ENCODE measurements at places on chromosomes 2 and 18.

DNA sequence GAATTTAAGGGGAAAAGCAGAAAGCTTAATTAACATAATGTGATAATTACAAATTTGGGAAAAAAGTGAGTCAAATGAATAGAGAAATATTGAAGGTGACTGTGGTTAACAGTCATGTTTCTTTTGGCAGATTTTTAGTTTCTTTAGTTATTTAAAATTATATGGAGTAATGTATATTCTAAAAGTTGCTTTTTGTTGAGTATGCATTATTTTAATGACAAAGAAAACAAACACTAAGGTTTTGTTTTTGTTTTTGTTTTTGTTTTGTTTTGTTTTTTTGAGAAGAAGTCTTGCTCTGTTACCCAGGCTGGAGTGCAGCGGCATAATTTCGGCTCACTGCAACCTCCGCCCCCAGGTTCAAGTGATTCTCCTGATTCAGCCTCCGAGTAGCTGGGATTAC is 30.3 kb upstream of the MTCL1 start:
- no peak for DNase-seq

DNA sequence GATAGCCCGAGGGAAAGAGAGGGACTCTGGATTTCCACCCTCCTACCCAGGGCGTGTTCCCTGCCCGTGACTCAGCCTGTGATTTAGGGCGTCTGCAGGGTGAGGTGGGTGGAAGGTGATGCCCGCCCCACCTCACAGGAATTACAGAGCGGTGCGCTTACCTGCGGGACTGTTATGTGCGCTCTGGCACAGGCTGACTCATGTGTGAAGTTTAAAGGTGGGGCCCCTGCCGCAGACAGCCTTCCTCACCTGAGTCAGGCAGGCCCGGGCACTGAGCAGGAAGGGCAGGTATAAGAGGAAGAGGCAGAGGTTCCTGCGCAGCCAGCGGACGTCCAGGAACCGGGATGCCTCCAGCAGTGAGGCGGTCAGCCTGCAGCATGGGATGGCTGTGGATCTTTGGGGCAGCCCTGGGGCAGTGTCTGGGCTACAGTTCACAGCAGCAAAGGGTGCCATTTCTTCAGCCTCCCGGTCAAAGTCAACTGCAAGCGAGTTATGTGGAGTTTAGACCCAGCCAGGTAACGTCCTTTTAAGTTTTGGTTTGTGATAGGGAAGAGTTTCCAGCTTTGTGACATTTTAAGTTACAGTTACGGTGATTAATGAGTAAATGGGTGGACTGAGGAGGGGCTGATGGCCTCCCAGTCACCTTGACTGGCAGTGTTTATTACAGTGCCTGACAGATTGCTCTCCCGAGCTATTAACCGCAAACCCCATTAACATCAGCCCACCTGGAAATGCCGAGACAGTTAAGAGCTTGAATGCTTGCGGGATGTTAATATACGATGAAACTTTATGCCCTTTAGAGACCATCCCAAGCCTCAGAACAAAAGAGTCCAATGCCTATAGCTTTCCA is 141.6 kb upstream of the TTC39C start:
- DNase-seq, result peak; percentile 39

DNA sequence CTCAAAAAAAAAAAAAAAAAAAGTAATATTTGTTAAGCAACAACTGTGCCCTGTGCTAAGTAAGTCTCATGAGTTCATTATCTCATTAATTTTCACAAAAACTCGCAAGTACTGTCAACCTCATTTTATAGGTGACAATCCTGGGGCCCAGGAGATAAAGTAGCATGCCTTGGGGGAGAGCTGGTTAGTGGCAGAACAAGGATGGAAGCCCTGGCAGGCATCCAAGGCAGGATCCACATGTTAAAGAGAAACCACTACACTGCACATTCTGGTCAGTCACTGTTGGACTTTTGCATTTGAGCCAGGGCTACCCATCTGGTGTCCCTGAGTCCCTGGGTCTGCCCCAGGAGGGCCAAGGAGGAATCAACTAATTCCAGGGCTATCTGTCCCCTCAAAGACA is 54.6 kb downstream of the ZFP36L2 start:
- DNase-seq, result no peak

DNA sequence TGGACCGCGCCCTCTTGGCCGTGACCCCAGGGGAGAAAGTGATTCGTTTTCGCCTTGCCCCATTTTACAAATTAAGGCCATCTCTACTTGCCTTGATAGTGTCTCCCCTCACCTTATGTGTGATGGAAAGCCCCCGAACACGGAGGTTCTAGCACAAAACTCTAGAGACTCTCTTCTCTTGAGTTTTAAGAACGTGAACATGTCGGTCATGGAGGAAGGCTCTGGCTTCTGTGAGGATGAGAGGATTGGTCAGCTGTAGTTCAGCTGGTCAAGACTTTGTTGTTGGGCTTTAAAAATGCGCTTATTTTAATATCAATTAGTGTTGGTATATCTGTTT is 828 bp downstream of the DYNC1I2 start:
- no peak for DNase-seq

GRCh38 chr2:181627545-181627944 is 29.4 kb downstream of the CERKL start:
- no peak for DNase-seq

- DNase-seq, result no peak
These were observed 740.4 kb upstream of the CELF4 start for GRCh38 chr18:38305961-38306360.

DNA sequence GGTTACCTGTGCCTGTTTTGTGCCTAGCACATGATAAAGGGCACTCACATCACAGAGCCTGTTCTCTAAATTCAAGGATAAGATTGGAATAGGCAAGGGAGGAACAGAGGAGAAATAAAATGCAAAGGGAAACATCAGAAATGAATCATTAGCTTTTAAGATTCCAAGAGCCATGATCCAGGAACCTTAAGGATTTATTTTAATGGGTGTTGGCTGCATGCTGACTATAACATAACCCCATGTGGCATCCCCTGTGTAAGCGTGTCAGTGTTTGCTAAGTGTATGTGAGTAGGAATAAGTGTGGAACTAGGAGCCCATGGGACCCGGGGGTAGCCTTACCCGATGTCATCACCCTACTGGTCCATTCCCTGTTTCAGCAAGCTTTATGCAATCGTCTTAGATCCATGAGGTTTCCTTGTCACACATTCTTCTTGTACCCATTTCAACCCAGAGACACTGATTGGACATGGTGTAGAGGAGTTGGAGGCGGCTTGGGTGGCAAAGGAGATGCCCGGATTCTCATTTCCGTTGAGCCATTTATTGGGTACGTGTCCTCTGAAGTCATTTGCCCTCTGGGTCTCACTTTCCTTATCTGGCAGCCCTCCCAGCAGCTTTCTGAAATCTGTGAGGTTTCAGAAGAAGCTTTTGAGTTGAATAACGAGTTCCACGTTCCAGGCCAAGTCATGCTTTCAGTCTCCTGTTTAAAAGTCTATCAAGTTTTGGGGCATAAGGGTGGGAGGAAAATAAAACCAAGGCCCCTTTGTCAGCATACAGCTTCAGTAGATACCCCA is 117.0 kb downstream of the MGAT5 start:
- DNase-seq, result no peak

DNA sequence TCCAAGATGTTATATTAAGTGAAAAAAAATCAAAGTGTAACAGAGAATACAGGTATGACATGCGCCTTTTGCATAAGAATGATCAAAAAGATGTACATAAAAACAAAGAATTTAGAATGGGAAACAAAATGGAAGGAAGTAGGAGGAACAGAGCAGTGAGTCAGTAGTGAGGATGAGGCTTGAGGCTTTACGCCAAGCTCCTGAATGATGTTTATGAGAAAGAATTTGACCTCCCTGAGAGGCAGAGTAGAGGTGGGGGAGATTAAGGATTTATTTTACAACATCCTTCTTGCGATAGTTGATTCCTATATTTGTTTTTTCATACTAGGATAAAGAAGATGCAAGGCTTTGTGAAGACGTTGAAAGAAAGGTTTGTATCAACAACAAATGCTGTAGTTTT is 81.4 kb downstream of the DCDC2C start:
- DNase-seq, result no peak

DNA sequence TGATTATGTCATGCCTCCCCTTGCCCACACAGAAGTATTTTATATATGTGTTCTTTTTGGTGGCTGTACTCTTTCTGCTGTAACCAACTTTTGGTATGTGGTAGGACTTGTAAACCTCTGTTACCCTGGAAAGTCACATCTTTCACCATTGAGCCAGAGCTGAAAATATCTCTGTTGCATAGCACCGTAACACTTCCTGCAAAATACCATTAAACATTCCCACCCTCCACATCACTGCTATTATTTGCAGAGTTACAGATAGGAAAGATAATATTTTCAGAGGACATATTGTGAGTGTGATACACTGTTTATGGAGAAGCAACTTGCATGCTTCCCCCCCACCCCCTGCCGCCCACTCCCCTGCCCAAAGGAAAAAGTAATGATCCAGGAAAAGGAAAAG is 44.8 kb downstream of the CAB39 start:
- DNase-seq, result no peak

- DNase-seq, result no peak
These were observed 824.0 kb upstream of the FSHR start for GRCh38 chr2:49978341-49978740.

GRCh38 chr2:10253596-10254372 is 48.9 kb upstream of the HPCAL1 start:
- DNase-seq, result no peak

GRCh38 chr2:27664154-27664574 is 475 bp downstream of the SLC4A1AP start:
- no peak for DNase-seq

GRCh38 chr2:147644491-147644890 is 200.3 kb upstream of the ACVR2A start:
- DNase-seq, result no peak

GRCh38 chr2:120576509-120577474 is 158.9 kb upstream of the GLI2 start:
- no peak for DNase-seq

- DNase-seq, result no peak
These were observed 120.0 kb downstream of the GALNT14 start for GRCh38 chr2:31018280-31018679.

DNA sequence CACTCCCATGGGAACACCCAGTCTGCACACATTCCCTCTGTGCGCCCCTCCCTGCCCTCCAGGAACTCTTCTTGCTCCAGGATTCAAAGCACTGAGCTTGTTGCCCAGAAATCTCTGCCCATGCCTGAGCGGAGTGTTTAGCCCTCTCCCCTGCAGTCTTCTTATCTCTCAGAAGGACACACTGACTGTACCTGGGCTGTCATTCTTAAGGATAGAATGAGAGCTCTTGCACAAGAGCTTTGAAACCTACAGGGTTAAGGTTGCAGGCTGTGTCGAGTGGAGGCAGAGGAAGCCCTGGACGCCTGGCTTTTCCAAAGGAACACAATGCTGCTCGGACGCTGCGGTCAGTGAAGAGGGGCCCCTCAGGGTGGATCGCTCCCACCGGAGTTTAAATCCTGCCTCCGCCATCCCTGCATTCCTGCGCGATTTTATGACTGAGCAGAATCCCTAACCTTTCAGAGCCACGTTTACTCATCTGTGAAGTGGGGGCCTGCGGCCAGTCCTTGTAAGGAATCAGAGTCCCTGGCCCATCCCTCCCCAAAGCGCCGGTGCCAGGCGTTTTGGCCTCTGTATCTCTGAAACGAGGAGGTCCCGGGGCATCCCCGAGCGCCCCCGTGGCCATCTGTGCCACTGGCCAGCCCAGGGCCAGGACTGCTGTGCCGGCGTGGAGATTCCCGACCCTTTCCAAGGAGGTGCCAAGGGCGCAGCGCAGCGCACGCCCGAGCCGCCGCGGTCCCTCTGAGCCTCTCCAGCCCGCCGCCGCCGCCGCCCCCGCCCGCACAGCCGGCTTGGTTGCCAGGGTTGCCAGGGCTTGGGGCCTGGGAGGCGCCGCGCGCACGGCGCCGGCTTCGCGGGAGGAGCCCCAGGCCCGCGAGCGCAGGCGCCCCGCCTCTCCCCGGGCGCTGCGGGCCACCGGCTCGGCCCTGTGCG is 58.9 kb downstream of the FAM168B start:
- DNase-seq, result no peak

GRCh38 chr2:140076164-140076563 is 1296.0 kb upstream of the NXPH2 start:
- no peak for DNase-seq

DNA sequence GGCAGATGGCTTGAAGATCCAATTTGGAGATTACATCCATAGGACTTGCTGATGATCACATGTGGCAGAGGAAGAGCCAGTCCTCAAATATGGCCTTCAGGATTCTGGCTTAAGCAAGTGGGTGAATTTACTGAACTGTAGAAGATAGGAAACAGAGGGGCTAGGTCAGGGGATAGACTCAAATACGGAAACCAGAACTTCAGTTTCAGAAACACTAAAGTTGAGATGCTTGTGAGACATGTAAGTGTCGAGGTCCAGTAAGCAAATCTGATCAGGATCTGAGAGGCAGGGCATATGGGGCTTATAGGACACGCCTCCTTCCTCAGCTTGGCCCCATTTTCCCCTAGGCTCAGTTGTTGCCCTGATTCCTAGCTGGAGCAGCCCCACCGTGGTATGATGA is 107.7 kb downstream of the LBH start:
- DNase-seq, result no peak

GRCh38 chr2:224884188-224884587 is 158.1 kb downstream of the DOCK10 start:
- DNase-seq, result no peak

DNA sequence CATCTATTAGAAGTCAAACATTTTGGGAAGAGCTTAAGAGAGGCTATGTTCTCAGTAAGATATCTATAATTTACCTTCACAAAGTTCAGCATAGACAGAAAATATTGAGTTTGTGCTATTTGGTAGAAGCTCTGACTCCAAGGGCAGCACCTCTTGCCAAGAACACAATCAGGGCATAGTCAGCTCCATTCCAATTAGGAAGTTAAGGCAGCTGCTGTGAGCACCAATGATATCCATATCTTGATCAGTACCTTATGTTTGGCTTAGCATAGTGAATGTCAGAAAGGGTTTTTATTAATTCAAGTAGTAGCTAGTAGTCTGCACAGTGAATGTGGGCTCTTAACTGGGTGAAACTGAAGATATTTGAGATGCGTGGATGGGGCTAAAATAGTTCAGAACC is 86.4 kb upstream of the SPRED2 start:
- DNase-seq, result no peak

DNA sequence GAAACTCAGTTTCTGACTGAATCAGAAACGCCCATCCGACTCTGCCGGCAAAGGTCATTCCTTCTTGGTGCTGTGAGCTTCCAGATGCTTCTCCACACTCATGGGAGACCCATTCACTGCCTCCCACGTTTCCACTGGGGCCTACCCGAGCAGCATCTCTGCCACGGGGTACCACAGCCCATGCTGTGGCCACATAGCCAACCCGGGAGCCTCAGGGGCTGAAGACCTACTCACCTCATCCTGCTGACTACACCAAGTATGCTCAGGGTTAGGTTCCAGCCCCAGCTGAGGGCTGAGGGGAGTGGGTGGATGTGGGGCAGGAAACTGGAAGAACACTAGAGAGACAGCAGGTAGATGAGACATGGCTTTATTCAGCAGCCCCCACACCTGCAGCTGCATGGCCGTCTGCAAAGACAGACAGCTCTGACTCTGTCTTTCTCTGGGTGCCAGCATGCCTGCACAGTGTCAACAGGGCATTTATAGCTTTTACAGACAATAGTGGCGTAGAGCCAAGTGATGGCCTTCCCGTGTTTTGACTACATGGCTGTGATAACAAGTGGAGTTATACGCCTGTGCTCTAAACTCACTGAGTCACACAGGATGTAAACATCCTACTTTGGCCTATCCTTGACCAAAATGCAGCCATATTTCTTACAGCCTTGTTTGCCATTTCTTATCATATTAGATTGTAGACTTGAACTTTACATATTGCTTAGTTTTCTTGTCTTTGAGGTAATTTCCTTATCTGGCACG is 16.5 kb upstream of the KLHL23 start:
- no peak for DNase-seq

Measured in CD4-positive, alpha-beta T cell treated with Interleukin-10 for 1 hour (primary cell).